Stimulated activated CD4-positive, alpha-beta T cell treated with anti-CD3 and anti-CD28 coated beads, Interleukin-12 subunit alpha, Interleukin-12 subunit beta, amount 100 ng/mL, for 24 hours (primary cell): ENCODE measurements at places on chromosomes 11 and 22.

- no peak for DNase-seq
Observed at GRCh38 chr22:18990355-18991137, 54.5 kb upstream of the PRODH start.

GRCh38 chr11:119340335-119341221 is at the start of gene C1QTNF5:
Gene C1QTNF5, minus strand, starts transcription at chr11:119340883. Its CDS starts 486 bp downstream, at chr11:119340397.
- DNase-seq: no peak

GRCh38 chr11:112281726-112282125 is 21.1 kb upstream of the PLET1 start:
- DNase-seq: no peak

DNA sequence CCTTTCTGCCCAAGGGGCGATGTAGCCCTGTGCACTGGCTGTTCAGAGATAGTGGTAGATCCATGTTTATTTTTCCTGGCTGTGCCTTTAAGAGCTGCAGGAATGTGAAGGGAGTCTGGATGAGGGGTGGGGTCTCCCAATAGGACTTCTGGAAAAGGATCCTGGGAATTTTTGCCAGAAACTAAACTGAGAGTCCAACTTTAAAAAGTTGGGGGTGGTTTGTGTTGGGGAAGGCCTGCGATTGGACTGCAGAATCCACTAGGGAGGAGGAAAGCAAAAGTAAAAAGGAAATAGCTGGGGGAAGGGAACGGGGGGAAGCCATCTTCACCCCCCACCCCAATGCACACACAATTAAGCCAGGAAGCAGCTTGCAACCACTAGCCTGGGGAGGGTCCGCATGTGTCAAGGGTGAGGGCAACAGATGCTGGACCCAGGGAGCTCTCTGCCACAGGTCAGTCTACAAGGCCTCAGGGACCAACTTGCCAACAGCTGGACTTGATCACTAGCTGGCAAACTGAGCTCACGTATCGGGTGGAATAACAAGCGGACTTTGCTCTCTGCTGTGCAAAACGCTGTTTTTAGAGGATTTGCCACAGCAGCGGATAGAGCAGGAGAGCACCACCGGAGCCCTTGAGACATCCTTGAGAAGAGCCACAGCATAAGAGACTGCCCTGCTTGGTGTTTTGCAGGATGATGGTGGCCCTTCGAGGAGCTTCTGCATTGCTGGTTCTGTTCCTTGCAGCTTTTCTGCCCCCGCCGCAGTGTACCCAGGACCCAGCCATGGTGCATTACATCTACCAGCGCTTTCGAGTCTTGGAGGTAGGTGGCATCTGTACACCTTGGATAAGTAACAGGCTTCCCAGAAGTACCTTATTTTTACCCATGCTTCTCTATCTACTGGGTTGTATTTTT is at the start of gene OLFML1:
TSS of gene OLFML1 (plus strand) at position 321 of the 912 bp plus-strand sequence. CDS start at position 691, 370 bp downstream.
- no peak for DNase-seq

- DNase-seq: no peak
Observed at GRCh38 chr11:1586699-1587098, 1.6 kb upstream of the KRTAP5-1 start.

DNA sequence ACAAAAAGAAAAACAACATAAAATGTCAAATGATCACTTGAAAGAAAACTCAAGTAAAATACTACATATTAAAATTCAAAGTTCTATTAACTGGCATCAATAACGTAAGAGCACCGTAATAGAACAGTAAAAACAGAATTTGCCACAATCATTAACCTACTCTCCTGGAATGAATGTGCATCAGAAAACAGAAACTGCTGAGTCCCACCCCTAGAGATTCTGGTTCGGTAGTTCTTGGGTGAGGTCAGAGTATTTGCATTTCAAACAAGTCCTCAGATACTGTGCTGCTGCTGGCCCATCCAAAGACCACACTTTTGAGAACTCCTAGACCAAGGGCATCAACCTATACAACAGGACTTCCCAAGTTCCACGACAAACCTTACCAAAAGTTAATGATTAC is 23.5 kb downstream of the PITPNB start:
- DNase-seq: no peak

GRCh38 chr11:94557992-94558391 is 9.2 kb upstream of the PIWIL4 start:
- DNase-seq: no peak

DNA sequence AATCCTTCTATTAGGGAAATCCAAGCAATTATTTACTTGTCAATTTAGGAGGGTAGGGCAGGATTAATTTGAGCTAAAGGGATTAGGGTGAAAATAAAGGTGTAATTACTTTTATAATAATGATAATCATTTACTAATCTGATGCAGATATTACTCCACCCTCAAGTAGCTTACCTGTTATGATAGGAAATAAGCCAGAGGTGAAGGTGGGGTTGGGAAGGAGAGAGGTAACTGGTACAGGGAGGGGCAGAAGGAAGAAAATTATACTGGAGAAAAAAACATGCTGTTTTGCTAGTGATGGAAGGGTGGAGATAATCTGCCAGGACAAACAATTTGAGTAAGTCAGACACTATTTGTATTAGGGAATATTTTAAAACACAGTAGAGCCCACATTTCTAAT is 157.7 kb downstream of the BARX2 start:
- DNase-seq: no peak

GRCh38 chr11:46295312-46296058 is 18.0 kb downstream of the CREB3L1 start:
- DNase-seq: peak; percentile 47

DNA sequence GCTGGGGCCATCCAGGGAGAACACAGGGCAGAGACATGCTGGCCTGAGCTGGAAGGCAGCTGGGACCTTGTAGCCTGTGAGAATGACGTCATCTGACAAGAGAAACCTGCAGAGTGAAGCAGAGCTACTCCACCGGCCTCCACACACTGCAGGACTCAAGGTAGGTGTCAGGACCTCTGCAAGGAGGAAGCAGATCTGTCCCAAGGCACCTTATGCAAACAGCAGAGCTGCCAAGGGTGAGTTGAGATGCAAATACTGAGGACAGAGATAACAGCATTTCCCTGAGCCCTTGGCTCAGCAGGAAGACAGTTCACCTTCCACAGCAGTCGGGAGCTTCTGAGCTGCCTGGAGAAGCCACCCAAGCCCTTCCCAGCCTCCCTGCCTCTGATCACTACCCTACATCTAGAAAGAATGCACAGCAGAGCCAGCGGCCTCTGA is 51.9 kb upstream of the IGSF9B start:
- DNase-seq: no peak

DNA sequence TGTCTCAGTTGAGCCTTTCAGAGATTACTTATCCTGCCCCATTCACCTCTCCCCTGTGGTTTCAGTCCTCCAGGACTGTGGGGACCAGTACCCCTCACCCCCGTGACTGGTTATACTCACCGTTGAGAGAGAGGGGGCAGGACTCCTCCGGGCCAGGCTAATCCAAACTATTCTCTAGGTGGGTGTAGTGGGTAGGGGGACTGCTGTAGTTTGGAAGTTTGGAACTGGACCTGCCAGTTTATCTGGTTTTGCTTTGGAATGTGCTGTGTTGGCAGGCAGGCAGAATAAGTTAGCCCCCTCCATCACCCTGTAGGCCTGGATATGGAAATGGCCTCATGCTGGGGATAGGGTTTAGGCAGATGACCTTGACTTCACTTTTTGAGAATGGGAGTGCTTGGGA is 13.5 kb downstream of the TEAD1 start:
- no peak for DNase-seq

- DNase-seq: no peak
Observed at GRCh38 chr11:113828191-113828590, 47.2 kb downstream of the USP28 start.

DNA sequence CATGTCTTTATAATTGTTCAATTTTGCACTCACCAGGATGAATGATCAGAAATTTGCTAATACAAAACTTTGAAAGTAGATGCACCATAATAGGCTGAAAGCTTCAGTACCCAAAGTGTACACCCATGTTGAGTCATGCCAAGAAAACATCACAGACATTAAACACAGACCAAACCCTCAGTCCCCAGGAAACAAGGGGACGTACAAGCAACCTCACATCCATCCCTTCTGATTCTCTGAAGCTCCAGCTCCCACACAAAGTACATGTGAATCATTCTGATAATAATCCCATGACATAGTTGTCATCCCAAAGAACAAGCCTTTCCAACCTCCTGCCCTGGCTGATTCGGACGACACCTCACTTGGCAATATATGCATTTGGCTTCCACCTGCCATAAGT is 183.8 kb downstream of the SNX19 start:
- DNase-seq: no peak

GRCh38 chr11:78753297-78753696 is 178.6 kb upstream of the NARS2 start:
- no peak for DNase-seq

DNA sequence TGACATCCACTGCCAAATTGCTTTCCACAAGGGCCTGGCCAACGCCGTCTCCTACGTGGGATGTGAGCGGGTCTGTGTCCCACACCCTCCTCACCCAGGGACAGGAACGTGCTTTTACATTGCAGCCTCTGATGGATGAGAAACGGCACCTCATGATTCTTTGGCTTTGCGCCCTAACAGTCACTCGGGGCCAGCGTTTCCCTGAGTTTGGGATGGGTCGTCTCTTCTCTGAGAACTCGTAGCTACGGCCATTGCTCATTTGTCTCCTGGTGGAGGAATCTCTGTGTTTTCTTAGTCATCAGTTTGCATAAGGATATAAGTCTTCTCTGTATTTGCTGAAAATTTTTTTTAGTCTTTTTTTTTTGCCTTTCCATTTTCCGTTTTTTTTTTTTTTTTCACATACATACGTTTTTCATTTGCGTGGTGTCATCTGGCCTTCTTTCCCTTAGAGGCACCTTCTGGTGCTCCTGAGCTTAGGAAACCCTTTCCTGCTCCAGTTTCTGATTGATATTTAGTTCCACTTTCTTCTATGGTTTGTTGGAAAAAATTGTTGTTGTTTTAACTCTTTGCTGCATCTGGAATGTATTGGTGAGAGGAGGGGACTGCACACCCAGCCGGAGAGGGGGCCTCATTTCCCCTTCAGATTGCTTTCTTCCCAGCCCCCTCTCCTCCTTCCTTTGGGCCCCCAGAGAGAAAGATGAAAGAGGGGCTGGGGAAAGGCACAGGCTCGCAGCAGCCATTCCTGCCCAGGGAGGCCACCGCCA is 12.0 kb downstream of the TNNT3 start:
- no peak for DNase-seq

DNA sequence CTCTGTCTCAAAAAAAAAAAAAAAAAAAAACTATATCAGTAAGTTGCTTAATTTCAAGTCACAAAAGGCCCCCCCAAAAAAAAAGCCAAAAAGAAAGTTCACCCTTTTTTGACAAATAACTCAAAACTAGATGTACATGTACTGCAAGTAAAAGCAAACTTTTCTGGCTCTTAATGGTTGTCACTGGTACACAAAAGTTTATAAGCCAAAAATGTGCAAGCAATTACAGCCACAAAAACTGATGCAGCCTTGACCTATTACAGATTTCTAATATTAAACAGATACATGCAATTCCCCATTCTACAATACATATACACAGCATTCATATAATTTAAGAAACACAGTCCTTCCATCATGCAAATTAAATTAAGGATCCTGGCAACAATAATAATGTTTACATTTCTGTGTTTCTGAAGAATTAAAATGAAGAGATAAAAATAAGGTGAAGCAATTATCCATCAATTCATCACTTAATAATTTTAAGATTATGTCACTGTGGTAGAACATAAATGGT is 18.6 kb downstream of the PICALM start:
- DNase-seq: no peak

- DNase-seq: no peak
Observed at GRCh38 chr11:19355601-19356000, 114.9 kb upstream of the E2F8 start.

- DNase-seq: no peak
Observed at GRCh38 chr11:65156256-65156655, 13.8 kb upstream of the SPDYC start.

GRCh38 chr11:5507177-5507932 is 2.4 kb downstream of the UBQLN3 start:
- DNase-seq: no peak

- DNase-seq: no peak
Observed at GRCh38 chr22:45470871-45471270, 31.8 kb upstream of the FBLN1 start.

GRCh38 chr11:76793391-76794291 is 10.5 kb downstream of the TSKU start:
- no peak for DNase-seq

DNA sequence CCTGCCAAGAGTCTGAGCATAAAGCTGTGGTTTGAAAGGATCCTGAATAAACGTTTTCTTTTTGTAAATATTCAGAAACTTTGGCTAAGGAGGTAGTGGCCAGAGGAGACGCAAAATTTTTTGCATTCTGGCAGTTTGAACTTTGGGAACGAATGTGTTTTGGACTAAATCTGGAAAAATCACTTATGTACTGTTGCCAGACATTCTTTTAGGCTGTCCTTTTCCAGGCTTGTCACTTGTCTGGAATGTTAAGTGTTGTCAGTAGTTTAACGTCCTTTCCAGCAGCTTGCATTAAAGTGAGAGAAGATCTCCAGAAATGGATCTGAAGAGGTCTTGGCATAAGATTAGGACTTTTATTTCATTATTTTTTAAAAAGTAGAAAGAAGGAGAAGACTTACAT is 18.5 kb downstream of the SPECC1L start:
- DNase-seq: no peak

DNA sequence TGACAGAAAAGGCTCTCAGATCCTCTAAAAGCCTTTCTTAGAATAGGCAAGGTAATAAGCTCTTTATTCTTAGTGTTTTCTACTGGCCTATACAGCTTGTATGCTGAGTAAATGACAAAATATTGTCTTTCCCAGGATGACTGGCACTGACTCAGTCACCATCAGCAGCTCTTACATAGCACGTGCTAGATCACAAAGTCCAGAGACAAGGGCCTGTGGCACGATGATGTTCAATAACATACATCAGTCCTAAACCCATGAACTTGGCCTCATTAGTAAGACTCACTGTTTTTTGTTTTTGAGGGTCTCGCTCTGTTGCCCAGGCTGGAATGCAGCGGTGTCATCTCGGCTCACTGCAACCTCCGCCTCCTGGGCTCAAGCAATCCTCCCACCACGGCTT is 42.7 kb downstream of the CELF1 start:
- DNase-seq: no peak

DNA sequence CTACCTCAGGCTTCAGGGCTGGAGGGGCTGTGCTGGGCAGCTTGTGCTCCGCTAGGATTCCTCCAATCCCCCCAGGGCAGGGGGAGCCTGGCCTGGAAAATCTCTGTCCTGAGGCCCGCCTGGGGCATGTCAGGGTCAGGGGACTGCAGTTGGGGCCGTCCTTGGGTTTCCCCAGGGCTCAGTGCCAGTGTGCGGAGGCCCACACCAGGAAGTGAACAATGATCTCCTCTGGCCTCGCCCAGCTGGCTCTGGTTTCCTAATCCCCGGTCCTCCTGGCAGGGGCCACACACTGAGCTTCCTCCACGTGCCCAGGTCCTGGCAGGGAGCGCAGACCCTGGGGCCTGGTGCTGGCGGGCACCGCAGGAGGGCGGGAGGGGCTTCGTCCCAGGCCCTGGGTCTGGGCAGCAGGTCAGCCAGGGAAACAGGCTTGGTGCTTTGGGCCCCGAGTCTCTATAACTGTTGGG is 1.4 kb upstream of the MUC2 start:
- DNase-seq: no peak

- DNase-seq: no peak
Observed at GRCh38 chr11:115352805-115353485, 151.3 kb downstream of the CADM1 start.
